ENCODE measurements at places on chromosomes 1 and 21.
A peak's percentile ranks its signal among the peaks of the same experiment; 100 is the strongest.

GRCh38 chr1:76867342-76868130, at the start of gene ST6GALNAC5:
Gene ST6GALNAC5 (plus strand): TSS chr1:76867480.
- DNase-seq = no peak

DNA sequence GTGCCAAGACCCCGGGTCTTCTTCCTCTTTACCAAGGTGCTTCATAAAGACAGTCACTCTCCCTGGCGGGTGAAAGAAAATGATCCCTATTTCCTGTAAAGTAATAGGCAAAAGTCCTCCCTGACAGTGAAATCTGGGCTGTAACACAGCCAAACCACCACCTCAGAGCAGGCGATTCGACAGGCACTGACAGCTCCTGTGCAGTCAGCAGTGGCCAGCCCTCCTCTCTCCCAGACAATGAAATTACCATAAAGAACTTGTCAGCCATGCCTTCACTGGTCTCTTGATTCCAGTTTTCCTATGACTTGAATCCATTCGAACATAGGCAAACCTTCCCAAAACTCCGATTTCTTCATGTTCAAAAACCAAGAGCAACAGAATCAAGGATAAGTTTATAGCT, 492.2 kb upstream of the DAB1 start:
- no peak for DNase-seq

- no peak for DNase-seq
These were observed 154.2 kb downstream of the BARHL2 start for GRCh38 chr1:90562892-90563291.

DNA sequence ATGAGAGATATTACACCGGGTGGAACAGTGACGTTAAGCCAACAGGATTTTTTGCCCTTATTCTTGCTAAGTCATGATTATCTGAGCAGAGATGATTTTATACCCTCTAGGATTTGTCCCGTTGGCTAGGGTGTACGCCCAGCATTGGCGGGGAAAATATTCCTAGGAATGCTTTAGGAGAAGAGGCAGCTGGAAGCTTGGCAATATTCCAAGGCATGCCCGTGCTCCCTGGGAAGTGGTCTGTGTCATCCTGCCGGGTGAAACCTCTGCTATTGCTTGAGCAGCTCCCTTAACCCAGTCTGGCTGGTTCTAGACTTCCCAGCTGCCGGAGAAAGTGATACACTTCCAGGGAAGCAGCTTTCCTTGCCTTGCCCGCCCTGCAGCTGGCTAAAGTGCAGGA, 16.2 kb downstream of the CHRNB2 start:
- DNase-seq = no peak

- peak; percentile 85 for DNase-seq
These were observed 2.8 kb upstream of the C1orf162 start for GRCh38 chr1:111471012-111471411.

DNA sequence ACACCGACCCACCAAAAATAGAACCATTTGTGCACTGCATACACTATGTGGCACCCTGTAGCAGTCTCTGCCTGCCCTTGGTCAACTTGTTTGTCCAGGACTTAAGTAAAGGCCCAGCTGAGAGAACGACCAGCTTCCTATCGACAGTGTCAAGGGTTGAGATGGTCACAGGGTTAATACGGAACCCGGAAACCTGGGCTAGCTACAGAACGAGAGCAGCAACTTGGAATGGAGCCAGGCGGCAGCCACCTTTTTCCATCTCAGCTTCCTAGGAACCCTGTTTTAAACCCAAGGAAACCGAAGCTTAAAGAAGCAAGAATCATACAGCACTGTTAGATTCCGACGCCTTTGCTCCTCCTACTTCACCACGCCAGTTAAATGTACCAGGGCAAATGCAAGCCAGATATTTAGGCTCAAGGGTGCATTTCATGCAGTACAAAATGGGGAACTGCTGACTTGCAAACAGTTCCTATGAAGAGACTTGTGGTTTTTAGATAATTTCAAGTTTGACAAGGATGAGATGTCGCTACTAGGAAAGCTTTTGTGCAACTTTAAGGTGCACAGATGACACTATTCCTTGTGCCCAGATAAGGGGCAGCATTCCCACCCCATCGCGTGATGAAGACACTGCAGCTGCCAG, 35.5 kb downstream of the SLC66A1 start:
- no peak for DNase-seq

DNA sequence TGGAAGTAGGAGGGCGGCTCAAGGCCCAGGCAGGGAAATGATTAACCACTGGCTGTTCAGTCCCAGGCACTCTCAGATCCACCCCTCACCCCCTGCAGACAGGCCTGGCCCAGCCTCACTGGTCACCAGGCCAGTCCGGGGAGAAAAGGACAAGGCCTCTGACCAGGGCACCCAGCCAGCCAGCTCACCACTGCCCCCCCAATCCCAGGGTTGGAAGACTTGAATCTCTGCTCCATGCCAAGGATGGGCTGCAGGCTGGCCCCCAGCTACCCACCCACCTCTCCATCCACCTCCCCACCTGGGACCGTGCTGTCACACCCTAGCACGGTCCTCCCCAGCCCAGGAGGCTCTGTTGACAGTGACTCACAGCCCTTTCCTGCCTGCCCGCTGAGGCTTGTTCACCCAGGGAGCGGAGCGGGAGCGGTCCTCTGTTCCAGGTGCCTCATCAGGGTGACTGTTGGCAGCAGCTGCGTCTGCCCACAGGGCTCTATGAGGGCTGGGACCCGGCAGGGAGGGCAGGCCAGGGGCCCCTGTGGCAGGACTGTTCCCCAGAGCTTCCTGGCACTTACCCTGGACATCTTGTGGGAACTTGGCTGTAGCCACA, 2.2 kb downstream of the LAD1 start:
- DNase-seq = no peak

DNA sequence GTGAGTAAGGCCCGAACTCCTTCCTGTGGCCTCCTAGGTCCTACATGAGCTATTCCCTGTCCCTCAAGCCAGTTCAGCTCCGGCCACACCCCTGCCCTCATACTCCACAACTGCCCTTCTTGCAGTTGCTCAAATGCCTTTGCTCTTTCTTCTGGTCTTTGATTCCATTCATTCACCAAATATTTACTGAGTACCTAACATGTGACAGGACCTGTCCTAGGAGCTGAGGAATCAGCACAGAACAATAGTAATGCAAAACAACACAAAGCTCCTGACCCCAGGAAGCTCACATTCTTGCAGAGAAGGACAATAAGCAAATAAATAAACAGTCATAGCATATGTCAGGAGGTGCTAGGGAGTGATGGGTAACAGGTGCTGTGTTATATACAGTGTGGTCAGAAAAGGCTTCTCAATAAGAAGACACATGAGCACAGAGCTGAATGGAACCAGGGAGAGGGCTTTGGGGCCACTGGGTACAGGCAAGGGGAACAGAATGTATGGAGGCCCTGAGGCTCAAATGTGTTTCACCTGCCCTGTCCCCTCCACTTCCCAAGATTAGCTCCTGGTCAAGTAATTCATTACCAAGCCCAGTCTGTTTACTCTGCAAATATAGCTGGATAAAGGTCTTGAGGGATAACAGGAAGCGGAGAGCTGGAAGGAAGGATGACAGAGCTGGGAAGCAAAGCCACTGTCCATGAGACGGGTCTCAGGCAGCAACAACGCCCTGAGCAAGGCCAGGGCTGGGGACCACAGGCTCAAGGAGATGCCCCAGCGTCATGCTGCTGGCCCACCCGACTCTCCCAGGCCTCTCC, 145.1 kb downstream of the CSMD2 start:
- DNase-seq = no peak

DNA sequence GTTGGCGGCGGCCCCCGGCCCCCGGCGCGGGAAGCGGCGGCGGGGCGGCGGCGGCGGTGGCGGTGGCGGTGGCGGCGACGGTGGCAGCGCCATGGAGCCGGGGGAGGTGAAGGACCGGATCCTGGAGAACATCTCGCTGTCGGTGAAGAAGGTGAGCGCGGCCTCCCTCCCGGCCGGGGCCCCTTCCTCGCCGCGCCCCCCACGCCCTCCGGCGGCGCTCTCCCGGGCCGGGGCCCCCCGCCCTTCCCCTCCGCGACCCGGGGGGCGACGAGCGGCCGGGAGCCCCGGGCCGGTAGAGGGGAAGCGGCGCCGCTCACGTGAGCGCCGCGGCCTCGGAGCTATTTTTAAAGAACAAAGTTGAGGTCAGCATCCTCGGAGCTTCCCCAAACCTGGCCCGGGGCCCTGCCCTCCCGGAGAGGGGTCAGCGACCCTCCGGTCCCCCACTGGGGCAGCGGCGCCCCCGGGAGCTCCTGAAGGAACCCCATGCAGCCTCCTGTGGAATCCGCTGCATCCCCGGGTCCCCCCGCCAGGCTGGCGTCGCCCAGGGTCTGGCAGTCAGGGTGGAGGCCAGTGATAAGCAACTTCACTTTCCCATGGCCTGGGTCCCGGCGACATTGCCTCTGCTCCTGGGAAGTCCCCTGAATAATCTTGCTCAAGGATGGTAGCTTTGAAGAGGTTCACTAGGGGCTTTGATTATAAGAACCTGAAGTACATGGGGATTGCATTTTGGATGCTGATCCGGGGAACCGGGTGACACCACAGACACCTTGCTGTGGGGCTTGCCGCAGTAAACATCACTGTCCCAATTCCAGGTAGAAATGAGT, 560 bp downstream of the PLEKHM2 start:
- peak; percentile 51 for DNase-seq

DNA sequence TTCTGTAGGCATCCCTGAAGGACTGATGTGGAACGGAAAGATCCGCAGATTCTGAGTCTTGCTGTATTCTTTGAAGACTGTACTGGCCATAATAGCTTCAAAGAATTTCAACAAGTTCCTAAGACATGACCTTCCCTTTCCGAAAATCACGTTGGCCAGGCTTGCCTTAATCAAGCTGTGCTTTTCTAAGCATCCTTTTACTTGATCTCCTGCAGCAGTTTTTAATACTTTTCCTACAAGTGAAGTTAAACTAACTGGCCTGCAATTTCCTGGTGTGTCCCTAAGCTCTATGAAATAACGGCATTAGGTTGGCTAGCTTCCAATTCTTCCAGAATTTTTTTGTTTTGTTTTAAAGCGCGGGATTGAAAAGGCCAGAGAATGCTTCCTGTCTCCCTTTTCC, 40.3 kb downstream of the SPAG17 start:
- no peak for DNase-seq
